T-helper 2 cell (primary cell): ENCODE measurements at places on chromosomes 2 and 18.
A peak's percentile ranks its signal among the peaks of the same experiment; 100 is the strongest.

- no peak for DNase-seq
These were observed 147.7 kb upstream of the GATA6 start for GRCh38 chr18:22021701-22022100.

DNA sequence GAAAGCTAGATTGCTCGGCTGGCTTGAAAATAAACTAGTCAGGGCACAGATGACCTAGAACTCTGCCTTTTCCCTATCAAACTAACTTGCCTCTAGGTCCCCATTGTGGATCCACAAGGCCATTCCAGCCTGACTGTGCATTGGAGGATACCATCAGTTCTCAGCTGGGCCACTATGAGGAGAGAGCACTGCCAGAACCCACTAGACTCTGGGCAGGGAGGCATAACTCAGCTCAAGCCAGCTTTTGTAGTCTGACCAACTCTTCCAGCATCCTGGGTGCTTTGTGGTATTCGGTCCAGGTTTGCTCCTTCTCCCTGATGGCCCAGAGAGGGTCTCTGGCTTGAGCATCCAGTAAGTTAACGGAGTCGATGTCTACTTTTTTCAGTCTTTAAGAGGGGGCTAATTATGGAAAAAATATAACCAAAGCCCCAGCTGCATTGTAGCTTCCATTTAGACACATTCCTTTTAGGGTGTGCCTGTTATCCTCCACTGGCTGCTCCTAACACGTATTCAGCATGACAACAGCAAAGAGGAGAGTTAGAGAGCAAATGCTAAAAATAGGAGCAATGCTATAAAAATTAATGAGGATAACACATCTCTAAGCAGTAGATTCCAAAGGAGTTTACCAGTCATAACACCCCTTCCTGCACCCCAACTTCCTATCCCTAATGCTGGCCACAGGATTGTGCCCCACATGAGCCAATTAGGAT, 15.2 kb downstream of the GKN2 start:
- no peak for DNase-seq

DNA sequence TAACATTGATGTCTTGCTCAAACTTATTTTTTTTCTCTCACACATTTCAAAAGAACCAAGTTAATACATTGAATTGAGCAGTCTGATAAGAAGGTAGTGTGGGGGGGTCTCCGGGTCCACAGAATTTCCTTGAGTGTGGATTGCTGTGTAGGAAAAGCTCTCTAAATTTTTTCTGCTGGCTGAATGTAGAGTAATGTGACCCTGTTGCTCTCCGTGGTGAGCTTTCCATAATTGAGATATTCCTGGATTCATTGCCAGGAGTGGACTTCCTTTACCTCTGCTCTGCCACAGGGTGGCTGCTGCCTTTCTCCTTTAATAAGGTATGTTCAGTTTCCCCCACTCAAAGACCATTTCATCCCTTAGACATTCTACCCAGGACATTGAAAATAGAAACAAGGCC, 50.9 kb downstream of the PKP4 start:
- no peak for DNase-seq

DNA sequence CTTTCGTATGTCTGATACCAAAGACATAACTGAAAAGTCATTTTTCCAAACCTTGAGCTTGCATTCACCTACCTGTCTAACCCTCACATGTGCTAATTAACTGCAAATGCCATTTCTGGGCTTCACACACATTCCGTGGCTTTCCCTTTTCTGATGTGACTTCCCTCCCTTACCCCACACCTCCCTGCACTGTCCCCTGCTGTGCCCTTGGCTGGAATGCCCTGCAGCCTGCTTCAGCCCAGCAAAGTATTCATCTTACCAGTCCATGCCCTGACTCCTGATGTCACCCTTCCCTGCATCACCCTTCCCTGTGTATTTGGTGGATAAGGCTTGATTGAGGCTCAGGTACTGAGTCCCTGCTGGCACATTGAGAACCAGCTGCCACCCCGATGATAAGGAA, 12.2 kb downstream of the RETSAT start:
- DNase-seq = no peak

DNA sequence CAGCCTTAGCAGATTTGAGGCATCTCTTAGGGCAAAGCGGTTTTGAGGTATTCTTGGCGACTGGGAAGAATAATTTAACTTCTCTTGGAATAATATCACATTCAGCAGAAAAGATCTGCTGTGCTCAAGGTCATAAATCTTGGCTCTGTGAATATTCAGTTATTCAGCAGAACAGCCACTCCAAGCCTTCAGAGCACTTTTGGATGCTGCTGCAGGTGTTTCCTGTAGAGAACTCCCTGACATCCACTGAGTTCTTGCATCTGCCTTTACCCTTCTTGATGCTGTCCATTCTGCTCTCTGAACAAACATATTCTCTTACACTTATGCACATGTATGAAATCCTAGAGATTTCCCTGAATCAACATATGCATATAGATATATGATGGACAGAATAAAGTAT, 390.3 kb downstream of the NRXN1 start:
- no peak for DNase-seq

DNA sequence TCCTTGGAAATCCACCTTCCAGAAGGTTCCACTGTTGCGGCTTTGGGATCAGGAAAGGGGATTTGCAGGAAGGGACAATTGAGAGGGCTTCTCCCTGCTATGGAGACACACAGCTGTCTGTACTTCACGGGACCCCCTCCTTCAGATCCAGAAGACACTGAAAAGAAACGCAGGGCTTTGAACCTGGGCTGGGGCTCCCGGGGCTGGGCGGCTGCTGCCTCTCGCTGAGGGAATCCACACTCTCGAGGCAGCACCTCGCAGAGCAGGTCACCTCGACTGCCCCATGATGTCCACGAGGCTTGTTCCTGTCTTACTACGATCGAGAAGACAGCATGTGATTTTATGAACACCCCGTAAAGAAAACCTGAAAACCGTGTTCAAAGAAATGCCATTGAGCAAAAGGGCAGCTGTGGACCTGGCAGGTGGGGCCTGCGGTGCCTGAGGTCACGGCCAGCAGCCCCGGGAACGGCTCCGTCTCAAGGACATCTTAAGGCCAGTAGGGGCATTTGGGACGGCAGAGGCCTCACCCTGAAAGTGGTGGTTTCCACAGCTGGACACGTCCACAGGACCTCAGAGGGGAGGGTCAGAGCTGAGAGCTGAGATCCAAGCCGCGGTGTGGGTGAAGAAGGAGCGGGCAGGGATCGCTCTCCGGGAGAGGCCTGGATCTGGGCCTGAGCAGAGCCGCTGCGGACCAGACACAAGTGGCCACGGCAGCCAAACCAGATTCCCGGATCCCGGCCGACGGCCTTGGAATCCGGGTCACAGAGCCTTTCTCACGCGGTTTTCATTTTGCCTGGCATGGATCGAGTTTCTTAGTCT, 165.7 kb downstream of the RTP5 start:
- no peak for DNase-seq

DNA sequence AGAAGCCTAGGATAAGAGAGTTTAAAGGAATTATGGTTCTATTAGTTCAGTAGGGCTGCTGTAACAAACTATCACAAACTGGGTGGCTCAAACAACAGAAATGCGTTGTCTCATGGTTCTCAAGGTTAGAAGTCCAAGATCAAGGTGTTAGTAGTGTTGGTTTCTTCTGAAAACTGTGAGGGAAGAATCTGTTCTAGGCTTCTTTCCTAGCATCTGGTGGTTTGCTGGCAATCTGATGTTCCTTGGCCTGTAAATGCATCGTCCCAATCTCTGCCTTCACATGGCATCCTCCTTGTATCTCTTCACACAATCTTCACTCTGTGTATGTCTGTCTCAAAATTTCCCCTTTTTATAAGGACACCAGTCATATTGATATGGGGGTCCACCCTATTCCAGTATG, 76.3 kb downstream of the MDH1 start:
- no peak for DNase-seq

DNA sequence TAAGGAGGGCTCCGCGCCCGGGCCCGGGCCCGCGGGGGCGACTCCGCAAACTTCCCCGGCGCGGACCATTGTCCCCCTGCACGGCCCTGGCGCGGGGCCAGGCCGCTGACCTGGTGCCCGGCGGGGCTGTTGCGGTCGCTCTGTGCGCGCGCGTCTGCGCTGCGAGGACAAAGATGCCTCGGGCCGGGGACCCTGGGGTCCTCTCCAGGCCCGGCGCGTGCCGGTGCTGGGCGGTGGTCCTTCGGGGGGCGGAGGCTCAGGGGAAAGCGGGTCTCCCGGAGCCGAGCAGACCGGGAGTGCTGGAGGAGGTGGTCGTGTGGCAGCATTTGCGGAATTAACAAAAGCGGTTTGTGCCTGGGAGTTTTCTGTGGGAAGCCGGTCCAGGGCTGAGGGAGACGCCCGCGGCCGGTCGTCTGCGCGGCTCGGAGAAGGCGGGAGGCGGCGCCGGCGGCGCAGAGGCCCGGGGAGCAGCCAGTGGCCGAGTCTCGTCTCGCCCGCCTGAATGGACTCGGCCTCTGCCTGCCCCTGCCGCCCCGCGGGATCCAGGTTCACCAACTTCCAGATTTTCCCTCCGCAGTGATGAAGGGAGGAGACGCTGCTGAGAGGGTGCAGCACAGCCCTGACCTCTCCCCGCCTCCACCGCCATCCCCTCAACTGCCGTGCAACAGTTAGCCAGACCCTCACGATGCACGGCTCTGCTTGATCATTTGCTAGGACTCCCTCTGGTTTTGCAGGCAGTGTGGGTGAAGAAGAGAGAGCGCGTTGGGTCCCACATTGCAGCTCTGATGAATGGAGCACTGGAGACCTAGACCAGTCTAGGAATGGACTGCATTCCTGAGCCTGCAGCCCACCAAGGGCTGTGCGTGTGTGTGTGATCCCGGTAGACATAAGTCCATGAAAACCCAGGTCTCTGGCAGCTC, 705 bp downstream of the EFR3B start:
- DNase-seq = no peak

- DNase-seq = peak; percentile 62
These were observed 1.7 kb upstream of the LDLRAD4 start for GRCh38 chr18:13216711-13217465.

- DNase-seq = no peak
These were observed 115.3 kb downstream of the BCL2L11 start for GRCh38 chr2:111236025-111236424.

- no peak for DNase-seq
These were observed 76.9 kb downstream of the KIAA2012 start for GRCh38 chr2:202149936-202150335.

DNA sequence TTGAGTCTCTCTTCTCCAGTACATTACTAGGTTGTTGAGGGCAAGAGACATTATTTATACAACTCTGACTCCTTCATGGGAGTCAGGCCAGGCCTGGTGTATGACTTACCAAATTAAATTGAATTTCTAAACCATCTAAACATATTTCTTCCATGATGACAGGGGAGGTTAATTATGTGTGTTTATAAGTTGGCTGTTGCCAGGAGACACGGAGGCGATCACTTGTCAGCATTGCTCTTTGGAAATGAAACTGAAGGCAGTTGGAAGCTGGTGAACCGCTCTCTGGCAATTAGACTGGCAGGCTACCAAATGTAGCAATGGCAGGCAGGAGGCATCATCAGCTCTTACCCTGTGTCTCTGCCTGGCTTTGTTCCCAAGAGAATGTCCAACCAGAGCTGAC, 241.4 kb downstream of the KCNS3 start:
- DNase-seq = no peak

DNA sequence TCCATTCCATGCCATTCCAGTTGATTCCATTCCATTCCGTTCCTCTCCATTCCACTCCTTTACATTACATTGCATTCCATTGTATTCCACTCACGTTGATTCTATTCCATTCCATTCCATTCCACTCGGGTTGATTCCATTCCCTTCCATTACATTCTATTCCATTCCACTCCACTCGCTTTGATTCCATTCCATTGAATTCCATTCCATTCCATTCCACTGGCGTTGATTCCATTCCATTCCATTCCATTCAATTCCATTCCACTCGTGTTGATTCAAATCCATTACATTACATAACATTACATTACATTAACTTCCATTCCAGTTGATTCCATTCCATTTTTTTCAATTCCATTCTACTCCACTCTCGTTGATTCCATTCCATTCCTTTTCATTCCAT, 1142.8 kb downstream of the RPIA start:
- DNase-seq = no peak

- no peak for DNase-seq
These were observed 42.1 kb upstream of the SNED1 start for GRCh38 chr2:240956171-240956934.

DNA sequence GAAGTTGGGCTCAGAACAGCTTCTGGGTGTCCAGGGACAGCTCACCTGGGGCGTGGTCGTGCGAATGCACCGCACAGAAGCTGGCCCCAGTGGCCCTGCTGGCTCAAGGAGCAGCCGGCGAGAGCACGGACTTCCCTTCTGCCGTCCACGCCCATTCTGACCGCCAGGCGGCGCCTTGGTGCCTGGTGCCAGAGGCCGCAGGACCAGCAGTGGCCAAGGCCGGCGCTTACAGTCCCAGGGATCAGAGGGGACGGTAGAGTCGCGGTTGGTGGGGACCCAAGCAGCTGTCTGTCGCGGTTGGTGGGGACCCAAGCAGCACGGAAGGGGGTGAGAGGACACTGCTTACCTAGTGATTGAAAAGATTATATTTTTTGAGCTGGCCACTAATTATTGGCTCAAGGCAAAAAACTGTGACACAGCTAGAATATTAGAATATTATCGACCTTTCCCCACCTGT, 25.7 kb downstream of the NPPC start:
- DNase-seq = peak; percentile 36

GRCh38 chr2:100196786-100197494, 54.5 kb upstream of the AFF3 start:
- DNase-seq = no peak

DNA sequence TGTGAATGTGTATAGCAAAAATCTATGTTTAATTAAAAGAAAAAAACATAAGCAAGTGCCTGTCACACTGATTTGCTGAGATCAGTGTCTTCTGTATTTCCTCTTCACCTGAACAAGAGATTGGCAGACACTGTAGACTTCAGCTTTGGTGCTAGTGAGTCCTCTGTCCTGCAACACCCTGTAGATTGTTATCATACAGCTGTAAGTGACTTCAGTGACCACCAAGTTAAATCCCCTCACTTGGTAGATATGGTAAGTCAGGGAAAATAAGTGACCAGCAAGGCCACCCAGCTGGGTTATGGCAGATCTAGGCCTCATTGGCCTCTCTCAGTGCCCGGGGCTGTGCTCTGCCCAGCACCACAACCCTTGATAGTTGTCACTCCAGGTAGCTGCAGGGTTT, 119.7 kb upstream of the EML6 start:
- no peak for DNase-seq

GRCh38 chr2:203612246-203612645, 77.1 kb upstream of the RAPH1 start:
- DNase-seq = no peak
